ENCODE measurements at places on chromosomes 5 and 9. TPM values are rescaled to one million over a fixed set of nuclear protein-coding genes. Genes with fewer than 3 reads are reported as not detected.

The TMEM174 gene
- total RNA-seq = not detected

DNA sequence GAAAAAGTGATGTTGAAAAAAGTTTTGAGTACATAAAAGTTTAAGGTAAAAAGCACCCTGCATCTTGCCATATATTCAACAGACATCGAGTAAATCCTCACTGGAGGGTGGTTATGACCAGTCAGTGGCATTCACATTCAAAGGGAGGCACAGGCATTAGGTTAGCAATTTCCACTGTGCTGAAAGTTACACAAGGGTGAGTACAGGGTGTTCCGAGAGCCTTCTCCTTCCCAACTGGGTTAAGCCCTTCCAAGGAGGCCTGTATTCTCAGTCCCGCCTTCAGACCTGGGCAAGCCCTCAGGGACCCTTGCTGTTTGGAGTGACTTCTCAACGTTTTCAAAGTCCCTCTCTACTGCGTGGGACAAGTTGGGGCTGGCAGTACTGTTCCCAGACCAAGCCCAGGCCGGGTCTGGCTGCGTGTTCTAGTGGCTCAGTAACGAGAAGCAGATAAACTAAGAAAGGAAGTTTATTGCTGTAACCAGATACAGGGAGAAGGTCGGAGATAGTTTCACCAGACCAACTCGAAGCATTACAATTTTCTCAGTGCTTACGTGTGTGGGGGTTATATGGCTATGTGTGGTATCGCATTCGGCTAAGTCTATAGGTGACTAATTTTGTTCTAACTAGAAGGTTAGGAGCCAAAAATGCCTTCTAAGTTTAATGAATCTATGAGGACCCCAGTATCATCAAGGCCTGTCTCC, 13.0 kb upstream of the SETX start:
- DNase-seq = no peak

- DNase-seq = peak; percentile 25
These were observed 19.3 kb upstream of the RAPGEF1 start for GRCh38 chr9:131759017-131759647.

DNA sequence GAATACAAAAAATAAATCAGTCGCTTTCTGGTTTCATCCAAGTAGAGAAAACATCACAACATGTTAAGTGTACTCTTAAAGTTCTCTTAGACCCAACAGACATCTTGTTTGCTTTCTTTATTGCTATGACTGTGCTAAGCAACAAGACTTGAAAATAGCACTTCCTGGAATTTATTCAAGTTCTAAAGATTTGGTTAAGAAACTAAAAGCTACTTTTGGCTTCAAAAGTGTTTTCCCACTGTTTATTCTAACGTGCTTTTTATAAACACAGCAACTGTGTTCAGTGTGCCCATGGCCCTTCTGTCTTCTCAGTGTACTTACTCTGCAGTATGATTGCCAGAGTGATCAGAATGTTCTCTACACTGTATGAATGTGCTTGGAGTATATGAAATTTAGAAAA, 109.8 kb downstream of the GIN1 start:
- peak; percentile 42 for DNase-seq

GRCh38 chr5:93421987-93422401, 159.0 kb downstream of the NR2F1-AS1 start:
- no peak for DNase-seq

DNA sequence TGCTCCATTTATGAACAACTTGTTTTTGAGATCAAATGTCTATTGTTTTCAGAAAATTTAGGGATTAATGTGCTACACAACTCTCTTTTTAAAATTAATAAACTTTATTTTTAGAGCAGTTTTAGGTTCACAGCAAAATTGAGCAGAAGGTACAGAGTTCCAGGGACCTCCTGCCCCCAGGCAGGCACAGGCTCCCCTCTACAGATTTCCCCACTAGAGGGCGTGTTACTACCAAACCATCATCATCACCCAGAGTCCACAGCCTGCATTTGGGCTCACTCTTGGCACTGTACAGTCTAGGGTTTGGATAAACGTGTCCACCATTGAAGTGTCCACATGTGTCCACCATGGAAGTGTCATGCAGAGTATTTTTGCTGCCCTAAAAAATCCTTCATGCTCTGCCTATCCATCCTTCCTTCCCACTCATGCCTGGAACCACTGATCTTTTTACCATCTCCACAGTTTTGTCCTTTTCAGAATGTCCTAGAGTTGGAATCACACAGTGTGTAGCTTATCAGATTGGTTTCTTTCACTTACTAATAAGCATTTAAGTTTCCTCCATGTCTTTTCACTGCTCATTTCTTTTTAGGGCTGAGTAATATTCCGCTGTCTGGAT, 61.7 kb downstream of the MRPL36 start:
- DNase-seq = peak; percentile 13

- peak; percentile 90 for DNase-seq
These were observed at the start of the genes CRAT and PTPA for GRCh38 chr9:129110740-129111527. CRAT (minus strand) TSS chr9:129110793; CDS start chr9:129110509, 284 bp downstream. PTPA (plus strand) TSS chr9:129111415; CDS start chr9:129111601, 186 bp downstream.

- DNase-seq = no peak
These were observed 124.2 kb downstream of the PTTG1 start for GRCh38 chr5:160545832-160546231.

DNA sequence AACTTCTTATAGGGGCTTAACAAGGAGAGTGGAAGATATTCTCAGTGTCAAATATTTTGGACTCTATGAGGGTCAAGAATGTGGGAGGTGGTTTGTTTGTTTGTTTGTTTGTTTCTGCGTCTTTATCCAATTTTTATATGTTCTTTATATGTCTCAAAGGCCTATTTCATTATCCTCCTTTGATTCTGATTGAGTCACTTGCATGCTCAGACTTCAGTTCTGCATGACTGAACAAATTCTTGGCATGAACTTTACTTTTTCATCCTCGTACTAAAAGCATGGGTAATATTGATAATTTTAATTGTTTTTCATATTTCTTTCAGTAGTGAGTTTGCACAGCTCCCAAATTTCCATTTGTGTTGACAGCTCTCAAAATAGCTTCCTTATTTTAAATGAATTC, 19.2 kb upstream of the ERBIN start:
- DNase-seq = no peak
